Activated CD8-positive, alpha-beta T cell treated with anti-CD3 and anti-CD28 coated beads for 36 hours (primary cell): ENCODE measurements at places on chromosomes 12 and 14.

DNA sequence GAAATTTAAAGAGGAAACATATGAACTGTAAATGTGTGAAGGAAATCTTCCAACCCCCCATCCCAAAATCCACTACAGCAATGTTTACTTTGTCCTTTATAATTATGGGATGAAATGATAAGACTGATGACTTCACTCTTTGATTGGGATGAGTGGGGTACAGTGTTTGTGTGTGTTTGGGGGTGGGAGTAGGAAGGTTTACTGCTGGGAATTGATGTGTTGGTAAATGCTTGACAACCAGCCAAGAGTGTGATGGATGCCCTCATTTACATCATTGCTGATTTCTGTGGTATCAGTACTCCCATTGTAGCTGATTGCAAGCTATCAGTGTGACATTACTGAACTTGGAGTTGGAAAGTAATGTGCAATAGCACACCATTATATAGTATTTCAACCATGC lies 90.9 kb downstream of the KCNMB4 start:
- DNase-seq: no peak

- no peak for DNase-seq
Measured at GRCh38 chr12:14281539-14281938, 83.9 kb upstream of the ATF7IP start.

DNA sequence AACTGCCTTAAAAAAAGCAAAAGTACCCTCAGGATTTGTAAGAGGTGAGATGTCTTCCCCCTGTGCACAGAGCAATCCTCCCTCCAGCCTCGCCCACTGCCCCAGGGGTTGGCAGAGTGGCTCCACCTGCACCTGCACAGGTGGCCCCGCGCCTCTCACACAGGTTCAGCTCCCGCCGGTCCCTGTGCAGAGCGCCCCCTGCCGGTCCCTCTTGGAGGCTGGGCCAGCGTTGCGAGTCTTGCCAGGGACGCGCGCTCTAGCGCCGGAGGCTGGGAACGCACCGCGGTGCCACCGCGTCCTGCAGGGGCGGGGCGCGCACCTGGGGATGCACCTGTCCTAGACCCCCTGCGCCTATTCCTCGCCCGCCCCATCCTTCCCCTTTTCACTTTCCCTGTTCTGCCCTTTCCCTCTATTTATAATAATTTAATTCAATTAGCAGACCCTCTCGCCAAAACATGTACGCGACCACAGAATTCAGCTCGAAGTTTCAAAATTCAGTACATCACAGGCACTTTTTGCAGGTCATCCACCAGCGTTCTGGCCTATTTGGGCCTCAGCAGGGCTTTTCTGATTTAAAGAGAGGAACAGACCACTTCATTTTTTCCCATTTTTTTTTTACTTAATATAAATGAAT lies 618.6 kb downstream of the AACS start:
- peak; percentile 71 for DNase-seq

DNA sequence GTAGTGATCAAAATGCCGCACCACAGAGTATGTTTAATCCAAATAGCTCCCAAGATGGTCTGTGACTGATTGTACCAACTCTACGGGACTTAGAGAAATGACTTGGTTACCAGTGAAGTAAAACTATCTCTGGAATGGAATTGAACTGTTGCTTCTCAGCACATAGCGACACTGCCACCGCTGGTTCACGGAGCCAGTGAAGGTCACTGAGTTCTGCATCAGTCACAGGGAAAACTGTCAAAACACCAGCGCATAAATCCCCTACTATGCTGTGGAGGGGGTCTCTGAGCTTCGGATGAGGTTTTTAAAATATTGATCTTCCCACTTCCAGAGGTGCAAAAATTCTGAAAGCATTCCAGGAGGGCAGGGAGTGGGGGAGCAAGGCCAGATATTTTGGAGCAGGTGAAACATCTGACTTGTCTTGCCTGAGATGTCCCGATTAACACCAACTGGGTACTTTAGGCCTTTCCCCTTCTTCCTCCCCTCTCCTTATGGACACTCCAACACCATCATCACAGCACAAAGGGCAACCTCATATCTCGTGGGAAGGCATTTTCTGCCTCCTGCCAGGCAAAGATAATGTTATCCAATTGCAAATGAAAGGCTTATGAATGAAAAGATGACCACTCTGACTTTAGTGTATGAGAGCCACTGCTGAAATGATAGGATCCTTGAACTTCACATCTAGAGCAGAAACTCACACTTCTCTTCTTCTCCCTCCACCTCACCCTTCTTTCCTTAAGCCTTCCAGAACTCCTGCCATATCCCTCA lies 2.0 kb upstream of the PLXNC1 start:
- DNase-seq: no peak

DNA sequence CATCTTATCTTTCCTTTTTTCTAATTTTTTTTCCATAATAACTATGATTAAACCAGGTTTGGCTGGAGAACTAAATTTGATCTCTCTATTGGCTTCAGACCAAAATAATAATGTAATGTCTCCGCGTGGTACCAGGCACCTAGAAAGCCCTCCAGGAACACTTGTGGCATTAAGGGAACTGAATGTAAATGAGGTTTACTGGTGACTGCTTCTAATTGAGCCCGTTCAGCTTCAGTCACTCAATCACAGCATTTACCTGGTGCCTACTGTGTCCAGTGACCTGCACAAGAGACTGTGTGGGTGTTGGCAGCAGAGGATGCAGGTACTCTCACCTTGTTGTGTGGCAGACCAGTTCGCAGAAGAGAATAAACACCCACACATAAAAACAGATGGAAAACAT lies 302.5 kb downstream of the DPF3 start:
- no peak for DNase-seq

DNA sequence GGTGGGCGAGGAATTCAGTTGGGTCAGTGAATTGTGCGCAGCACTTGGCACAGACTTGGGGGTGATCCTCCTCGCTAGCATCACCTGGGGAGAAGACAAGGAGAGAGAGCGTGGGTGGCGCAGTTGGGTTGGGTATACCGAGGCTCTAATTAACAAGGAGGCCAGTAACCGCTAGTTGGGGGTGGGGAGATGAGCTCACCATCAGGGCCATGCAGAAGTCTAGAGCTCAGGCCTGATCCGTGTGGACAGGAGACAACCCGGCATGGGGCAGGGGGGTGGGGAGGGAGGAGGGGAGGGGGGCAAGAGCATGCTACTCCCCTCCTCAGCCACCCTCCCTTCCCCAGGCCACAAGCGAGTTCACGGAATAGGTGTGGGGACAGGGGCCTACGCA lies 580 bp downstream of the SALL2 start:
- peak; percentile 26 for DNase-seq

DNA sequence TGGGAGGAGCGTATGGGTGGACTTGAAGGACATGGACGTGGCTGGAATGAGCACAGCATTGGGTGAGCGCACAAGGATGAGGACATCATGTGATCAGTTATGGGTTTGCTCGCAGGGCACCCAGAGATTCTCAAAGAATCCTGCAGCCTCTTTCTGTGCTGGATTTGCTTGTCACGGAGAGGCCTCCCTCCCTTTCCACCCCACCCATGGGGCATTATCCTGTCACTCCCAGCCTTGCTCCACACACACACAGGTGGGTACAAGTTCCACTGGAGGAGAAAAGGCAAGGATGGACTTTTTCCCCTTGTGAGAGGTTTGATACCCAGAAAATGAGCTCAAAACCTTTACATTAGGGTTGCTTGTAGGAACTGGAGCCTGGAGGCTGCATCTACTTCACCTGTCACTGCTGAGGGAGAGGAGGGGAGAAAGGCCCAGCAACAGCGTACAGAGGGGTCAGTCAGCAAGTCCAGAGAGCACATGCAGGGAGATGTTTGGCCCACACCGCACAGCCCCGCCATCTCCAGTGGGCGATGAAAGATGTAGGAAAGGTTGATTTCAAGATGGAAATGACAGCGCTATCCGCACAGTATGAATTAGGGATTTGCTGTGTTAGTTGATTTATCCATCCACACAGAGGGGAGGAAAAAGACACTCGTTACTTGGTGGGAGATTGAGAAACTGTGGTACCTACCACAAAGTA lies 112.7 kb downstream of the GCH1 start:
- no peak for DNase-seq

GRCh38 chr12:48390026-48390425 lies 39.3 kb upstream of the ZNF641 start:
- DNase-seq: no peak

DNA sequence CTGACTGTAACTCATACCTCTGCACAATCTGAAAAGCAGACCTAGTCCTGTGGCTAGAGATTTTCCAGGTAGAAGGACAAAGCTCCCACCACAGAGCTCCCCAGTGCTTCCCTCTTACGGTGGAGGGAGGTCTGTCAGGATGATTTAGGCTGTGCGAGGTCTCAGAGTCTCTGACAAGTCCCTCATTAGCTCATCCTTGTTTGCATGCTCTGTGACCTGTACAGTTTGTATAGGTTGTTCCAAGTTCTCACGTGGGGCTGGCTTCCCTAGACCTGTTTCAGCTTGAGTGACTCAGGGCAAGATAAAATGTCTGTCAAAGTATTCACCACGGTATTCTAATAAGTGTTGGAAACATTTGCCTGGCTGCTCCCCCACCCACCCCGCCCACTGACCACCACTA lies 34.8 kb downstream of the ASCL1 start:
- DNase-seq: no peak

GRCh38 chr12:23113781-23114180 lies 488.8 kb downstream of the ETNK1 start:
- DNase-seq: no peak

GRCh38 chr12:101470939-101471338 lies 4.2 kb upstream of the SPIC start:
- no peak for DNase-seq

- no peak for DNase-seq
Measured at GRCh38 chr12:49260166-49260565, 4.7 kb upstream of the TUBA1C start.

GRCh38 chr12:114316076-114316475 lies 89.9 kb downstream of the TBX5 start:
- no peak for DNase-seq

DNA sequence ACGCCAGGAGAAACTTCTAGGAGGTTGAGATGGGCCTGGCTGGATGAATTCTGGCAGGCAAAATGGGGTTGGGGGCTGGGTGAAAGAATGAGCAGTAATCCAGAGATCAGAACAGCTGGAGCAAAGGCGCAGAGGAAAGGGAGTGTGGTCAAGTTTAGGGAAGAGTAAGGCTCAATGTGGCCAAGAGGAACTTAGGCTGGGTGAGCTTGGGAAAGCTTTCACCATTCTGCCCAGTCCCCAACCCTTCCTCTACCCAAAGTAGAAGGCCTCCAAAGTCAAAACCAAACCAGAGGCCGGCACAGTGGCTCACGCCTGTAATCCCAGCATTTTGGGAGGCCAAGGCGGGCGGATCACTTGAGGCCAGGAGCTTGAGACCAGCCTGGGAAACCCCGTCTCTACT lies 10.2 kb upstream of the RABGGTA start:
- DNase-seq: no peak

- no peak for DNase-seq
Measured at GRCh38 chr14:104111301-104112112, 26.0 kb downstream of the ASPG start.

- no peak for DNase-seq
Measured at GRCh38 chr12:916712-917445, 32.6 kb downstream of the RAD52 start.

- no peak for DNase-seq
Measured at GRCh38 chr12:98296462-98297079, 218.8 kb upstream of the TMPO start.

DNA sequence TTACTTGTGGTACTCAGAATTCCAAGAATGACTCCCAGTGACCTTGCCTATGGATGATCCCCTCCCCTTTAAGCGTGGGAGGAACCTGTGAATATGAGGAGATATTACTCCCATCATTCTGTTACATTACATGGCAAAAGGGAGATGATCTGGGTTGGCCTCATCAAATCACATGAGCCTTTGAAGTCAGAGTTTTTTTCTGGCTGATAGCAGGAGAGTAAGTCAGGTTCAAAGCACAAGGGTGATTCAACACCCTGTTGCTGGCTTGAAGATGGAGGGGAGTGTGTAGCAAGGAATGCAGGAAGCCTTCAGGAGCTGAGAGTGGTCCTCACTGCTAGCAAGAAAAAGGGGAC lies 9.1 kb upstream of the MDM2 start:
- no peak for DNase-seq

DNA sequence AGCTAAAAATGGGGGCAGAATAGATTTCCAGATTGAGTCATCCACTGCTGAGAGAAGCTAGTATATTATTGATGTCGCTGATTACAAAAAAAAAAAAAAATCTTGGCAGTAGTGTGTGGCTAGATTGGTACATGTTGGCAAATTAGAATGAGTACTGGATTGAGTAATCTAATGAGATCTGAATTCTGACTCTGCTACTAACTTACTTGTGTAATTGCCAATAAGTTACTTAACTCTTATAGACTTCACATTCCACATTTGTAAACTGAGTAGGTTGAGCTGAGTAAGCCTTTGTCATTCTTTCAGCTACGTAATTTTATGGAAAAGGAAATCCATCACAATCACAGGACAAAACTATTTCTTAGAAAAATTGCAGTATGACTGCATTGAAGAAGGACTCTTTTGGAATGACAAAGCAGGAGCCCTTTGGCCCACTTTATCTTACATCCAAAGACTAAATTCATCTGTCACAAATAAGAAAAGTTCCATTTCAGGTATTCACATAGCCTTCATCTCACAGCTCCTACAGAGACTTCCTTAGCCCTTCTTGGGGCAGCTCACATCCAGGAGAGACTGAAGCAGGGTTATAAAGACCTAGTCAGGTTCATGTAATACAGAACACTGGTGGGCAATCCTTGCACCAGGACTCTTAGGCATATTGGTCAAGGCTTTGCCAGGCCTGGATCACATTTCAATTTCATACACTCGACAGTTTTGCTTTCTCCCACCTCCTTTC lies 197.3 kb upstream of the CPNE8 start:
- no peak for DNase-seq

- no peak for DNase-seq
Measured at GRCh38 chr12:46579474-46579873, 206.9 kb upstream of the SLC38A2 start.

DNA sequence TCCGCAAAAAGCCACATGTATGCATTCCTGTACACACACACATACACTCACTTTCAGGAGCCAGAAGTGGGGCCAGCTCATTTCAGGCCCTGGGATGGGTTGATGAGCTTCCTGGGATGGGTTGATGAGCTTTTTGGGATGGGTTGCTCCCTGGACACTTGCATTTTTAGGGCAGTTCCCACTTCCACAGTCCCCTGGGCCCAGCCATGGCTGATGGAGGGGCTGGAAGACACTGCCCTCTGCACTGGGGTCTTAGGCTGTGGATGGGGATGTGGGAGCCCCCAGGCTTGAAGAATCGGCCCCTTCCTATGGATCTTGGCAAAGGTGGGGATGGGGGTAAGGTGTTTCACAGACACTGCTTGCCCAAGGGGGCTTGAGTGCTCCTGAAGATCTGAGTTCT lies 12.7 kb downstream of the ACVRL1 start:
- DNase-seq: no peak
